ENCODE measurements at places on chromosomes 12 and 14.
A peak's percentile ranks its signal among the peaks of the same experiment; 100 is the strongest.

- DNase-seq: no peak
Measured at GRCh38 chr12:132075714-132076553, 68.2 kb downstream of the DDX51 start.

GRCh38 chr12:28096649-28097048 is 93.6 kb upstream of the CCDC91 start:
- DNase-seq: no peak

GRCh38 chr14:55752580-55753390 is 172.8 kb downstream of the KTN1 start:
- peak; percentile 76 for DNase-seq

DNA sequence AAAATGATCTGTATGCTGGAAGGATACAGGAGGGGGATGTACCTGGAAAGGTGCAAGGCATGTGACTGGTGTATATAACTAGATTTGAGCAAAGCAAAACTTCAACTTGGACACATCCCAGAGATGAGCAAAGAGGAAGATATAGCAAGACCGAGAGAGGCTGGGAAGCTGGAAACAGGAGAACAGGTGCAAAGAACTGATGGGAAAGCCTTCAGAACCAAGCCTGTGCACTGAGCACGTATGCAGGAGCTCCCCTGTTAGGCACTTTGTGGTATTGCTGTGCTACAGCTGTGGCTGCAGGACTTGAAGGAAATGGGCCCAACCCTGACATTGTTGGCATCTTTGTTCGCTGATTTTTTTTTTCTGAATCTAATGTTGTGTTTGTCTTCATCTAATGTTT is 120.7 kb upstream of the PWP1 start:
- DNase-seq: no peak

DNA sequence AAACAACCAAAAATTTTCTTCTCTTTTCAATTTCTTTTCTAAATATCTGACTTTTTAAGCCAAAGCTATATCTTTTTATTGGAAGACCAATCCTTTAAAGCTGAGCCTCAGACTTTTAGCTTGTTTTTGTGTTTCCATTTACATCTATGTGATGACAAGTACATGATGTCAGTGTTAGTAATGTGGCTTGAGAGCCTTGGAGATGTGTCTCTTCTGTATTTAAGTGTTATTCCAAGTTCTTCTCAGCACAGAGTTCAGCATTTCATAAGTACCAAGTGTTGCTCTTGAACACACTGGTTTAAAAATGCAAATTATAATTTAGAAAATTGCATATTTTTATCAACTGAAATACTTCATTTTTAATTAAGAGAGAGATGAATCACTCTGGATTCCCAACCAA is 948.9 kb upstream of the FLRT2 start:
- no peak for DNase-seq

All from HAP-1 (cell line).